ENCODE measurements at places on chromosomes 13 and 19.

- DNase-seq: no peak
Measured at GRCh38 chr19:19410553-19411550, 5.4 kb downstream of the GATAD2A start.

- DNase-seq: no peak
Measured at GRCh38 chr13:75359266-75359665, 122.7 kb downstream of the TBC1D4 start.

- DNase-seq: no peak
Measured at GRCh38 chr13:76692346-76692745, 193.9 kb downstream of the KCTD12 start.

GRCh38 chr13:50227361-50227760 lies 212.1 kb downstream of the KCNRG start:
- no peak for DNase-seq

DNA sequence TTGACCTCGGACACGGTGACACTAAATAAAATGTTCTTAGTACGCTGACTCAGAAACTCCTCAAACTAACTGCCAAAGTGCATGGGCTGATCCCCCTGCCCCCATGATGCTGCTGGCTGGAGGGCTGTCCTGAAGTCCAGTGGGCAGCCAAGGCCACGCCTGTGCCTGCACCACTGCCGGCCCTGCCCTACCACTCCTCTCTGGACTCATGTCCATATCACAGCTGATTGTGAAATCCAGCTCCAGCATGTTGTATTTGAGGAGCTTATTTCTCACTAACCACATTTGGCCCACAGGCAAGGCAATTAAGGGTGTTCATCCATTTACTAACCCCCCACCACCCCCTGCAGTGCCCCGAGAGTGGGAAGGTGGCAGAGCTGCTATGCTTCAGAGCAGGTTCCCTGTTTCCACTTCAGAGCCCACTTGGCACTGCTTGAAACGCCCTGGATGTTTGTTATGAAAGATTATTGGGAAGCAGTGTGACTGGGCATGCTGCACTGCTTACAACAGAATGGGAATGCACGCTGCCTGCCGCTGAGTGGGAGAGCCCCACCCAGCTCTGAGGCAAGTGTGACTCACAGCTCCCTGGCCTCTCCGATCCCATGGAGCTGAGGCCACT lies 114.0 kb downstream of the UQCRFS1 start:
- no peak for DNase-seq

DNA sequence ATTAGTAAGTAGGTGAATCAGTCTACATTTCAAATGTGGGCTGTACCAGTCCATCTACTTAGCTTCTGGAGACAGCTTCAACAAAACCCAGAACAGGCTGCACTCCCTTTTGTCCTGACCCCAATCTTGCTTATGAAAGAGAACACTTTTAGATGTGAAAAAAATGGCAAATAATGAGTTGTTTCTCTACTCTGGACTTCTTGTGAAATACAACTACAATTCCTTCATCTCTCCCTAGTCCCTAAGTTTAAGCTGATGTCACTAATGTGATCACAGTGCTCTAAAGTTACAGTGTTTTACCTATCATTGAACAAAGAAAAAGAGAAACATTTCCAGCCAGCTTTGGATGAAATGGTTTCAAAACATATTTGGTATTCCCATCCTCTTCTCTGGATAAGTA lies 183.9 kb downstream of the LHFPL6 start:
- no peak for DNase-seq

- DNase-seq: no peak
Measured at GRCh38 chr19:39479916-39480315, 722 bp upstream of the TIMM50 start.

DNA sequence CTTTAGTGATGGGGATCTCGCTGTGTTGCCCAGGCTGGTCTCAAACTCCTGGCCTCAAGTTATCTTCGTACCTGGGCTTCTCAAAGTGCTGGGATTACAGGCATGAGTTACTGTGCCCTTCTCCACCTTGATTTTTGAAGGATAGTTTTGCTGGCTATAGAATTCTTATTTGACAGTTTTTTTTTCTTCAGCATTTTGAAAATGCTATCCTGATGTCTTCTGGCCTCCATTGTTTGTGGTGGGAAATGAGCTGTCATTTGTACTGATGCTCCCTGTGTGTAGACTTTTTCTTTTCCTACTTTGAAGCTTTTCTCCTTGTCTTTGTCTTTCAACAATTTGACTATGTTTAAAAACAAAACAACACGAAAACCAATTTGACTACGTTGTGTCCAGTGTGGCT lies 54.2 kb downstream of the SIPA1L3 start:
- DNase-seq: no peak

DNA sequence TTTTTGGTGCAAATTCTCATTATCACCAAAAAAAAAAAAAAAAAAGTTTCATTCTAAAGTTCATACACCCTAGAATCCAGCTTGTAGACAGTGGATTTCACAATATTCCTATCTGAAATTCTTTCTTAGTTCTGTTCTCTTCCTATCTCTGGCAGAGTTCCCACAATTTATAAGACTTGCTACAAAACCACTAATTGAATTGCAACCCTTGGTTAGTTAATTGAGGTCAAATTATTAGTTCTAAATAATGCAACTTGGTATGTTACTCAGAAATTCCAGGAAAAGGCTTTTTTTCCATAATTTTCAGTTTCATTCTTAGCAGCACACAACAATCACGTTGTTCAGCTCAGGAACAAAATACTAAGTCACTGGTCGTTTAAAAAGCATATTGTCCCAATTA lies 58.5 kb downstream of the SPATA13 start:
- no peak for DNase-seq

DNA sequence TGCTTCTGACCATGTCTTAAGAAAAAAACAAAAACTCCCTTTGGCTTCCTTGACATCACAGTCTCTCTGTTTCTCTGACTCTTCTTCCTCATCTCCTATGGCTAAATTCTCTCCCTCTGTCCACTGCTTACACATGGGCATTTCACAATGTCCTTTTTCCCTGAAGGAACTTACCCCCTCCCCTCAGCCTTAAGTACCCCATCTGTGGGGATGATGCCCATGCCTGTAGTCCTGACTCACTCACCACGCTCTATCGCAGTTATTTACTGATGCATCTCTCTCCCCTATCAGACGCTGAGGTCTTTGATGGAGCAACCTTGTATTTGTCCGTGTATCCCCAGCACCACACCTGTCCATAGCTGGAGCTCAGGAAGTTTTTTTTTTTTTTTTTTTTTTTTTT lies 32.4 kb downstream of the ACTN4 start:
- DNase-seq: no peak

DNA sequence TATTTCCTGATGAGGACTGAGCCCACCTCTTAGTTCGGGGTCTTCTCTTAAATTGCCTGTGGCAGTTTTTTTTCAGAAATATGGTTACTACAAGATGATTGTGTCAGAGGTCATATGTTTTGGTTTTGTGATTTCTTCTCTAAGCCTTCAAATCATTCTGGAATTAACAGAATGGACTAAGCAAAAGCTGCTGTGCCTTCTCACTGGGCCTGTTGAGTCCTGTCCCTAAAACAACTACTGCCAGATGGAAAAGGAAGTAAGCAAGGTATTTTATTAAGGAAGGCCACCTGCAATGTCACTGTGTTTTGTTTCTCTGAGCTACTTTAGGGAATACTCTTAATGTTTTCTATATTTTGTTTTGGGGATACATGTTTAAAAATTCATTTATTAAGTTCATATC lies 470.8 kb downstream of the PCDH20 start:
- DNase-seq: no peak

- no peak for DNase-seq
Measured at GRCh38 chr19:20151617-20152145, 15.3 kb upstream of the ZNF486 start.

DNA sequence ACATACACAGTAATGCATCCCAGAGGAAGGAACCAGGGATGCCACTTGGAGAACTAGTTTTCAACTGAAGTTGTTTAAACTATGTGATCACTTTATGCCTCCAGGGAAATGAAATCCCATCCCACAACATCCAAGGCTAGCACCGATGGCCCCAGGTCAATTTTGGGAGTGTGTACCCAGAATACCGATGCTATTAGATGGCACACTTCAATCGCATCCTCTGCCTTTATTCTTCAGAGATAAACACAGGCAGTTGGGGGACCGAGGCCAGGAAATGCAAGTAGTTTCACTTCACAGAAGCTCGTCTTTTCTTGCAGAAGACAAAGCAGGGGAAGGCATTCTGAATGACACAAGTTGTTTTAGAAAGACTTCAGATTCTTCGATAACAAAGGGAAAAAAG lies 13.8 kb downstream of the STK24 start:
- DNase-seq: peak; percentile 47

- no peak for DNase-seq
Measured at GRCh38 chr19:15161028-15161984, 39.5 kb downstream of the NOTCH3 start.

DNA sequence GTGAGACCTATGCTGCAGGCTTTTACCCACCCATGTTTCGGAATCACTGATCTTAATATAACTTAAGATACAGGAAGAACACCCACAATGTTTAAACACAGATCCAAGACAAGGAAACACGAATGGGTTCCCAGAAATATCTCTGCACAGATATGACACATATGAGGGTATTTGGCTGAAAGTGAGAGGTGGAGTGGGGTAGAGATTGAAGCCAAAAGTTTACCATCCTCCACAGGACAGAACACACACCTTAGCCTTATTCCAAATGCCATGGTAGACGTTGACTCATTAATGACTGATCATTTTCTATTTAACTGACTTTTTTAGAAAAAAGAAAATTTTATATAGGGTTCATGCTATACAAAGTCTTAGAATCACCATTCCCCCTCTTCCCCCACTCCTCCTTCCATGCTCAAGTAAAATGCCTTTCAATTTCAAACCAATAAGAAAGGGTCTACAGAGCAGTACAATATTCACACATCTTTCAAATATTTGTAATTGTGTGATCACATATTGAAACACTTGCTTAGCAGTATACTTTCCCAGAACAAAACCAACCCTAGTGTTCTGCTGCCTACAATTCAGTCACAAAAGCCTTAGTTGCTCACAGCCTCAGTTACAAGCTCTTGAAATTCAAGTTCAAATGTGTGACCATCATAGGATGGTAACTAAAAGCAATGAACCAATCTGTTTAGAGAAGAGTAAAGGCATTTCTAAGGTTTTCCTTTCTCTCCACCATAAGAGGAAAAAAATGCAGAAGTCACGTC lies 11.8 kb upstream of the DOCK9 start:
- DNase-seq: no peak

DNA sequence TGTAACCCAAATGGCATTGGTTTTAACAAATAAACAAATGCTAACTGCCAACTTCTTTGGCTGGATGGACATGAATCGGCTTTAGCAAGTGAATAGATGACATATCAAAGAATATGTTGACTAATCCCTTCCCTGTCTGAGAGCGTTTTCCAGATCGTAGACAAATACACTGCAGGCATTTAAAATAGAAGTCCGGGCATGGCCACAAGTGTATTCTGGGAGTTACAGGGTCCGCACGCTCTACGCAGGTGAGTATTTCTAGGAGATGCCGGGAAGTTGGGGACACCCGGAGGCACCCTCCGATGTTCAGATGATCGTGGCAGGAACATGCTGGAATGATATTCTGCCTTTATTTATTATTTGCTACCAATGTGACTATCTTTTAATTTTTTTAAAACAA lies 53.2 kb upstream of the ZNF536 start:
- no peak for DNase-seq

DNA sequence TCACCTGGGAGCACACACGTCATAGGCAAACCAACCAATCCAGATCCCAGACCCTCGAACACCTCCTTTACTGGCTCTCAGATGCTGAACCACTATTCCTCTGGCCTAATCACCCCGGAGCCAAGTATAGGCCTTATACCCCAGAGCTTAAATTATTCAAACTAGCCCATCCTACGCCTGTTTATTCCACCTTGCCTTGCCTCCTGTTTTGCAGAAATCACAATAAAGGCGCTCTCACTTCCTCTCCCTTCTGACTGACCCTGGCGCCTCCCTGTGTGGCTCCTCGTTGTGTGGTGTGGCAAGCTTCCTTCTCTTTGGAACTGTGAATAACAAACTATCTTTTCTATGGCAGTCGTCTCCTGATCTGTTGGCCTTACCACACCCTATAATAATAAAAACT lies 354.9 kb downstream of the ENOX1 start:
- no peak for DNase-seq

DNA sequence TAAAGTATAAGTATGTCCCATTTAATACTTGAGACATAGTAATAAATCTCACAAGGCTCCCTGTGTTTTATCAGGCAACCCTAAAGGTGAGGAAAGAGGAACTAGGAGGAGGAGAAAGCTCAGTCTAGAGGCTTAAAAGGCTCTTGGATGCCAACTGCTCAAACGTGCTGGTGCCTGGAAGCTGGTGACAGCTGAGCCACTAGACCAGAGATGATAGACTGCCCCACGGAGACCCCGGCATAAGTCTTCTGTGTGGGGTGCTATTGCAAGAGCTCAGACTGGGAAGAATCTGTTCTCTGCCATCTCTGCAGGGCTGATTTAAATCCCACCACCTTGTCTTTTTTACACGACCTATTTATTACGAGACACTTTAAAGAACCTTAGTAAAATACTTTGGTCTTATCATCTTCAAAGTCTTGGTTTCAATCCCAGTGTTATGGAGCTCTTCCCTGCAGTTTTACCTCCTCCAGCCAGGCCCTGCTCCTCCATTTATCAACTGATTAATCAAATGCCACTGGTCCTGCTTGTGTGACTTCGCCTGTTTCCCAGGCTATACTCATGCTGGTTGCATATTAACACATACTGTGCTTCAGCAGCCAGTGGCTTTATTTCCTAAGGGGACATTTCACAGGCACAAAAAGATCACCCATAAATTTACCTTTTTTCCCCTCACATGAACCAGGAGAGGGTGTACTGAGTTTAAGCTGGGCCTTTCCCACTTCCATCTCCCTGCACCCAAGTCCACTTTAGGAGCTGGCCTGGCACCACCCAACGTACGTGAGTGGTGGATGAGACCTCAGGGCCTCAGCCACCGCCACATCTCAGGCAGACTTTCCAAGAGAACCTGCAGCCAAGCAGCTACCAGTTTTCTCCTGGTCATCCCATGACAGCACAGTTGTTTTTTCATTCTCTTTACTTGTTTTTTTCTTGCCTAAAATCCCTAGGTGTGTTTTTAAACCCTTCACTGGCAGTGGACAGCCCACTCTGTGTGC lies 7.8 kb upstream of the ATP12A start:
- no peak for DNase-seq

DNA sequence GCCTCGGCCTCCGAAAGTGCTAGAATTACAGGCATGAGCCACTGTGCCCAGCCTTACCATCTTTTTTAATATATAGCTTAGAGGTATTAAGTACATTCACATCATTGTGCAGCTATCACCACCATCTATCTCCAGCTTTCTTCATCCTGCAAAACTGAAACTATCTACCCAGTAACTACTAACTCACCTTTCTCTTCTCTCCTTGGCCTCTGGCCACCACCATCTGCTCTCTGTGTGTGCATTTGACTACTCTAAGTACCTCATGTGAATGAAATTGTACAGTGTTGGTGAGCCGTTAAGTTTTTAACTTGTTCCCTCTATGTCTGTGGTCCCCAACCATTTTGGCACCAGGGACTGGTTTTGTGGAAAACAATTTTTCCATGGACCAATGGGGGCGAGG lies 56.1 kb downstream of the CDK8 start:
- no peak for DNase-seq

GRCh38 chr13:113041293-113041690 lies 64.3 kb upstream of the F7 start:
- no peak for DNase-seq

- DNase-seq: no peak
Measured at GRCh38 chr13:41552031-41552430, 94.7 kb downstream of the RGCC start.

Data from activated CD4-positive, alpha-beta T cell treated with anti-CD3 and anti-CD28 coated beads for 4 hours (primary cell).